SK-MEL-5 (cell line): ENCODE measurements at places on chromosomes 1 and 21.

GRCh38 chr1:32028746-32029145 is 15.1 kb downstream of the KHDRBS1 start:
- no peak for DNase-seq

GRCh38 chr21:34179204-34179935 is 106.0 kb downstream of the MRPS6 start:
- DNase-seq = no peak

GRCh38 chr21:31885146-31885545 is 12.3 kb downstream of the HUNK start:
- no peak for DNase-seq

DNA sequence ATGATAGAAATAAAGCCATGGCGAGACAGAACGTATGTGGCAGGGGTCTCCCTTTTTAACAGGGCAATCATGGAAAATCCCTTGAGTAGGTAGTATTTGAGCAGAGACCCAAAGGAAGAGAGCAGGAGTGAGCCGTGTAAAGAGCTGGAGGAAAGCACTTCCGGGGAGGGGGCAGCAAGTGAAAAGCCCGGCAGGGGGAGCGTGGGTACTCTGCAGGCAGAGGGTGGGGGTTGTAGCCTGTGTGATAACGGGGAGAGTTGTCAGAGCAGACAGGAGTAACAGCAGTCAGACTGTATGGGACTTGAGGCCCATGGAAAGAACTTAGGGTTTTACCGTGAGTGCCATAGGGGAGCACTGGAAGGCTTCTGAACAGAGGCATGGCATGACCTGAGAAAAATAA is 51.1 kb upstream of the LDLRAP1 start:
- DNase-seq = no peak

GRCh38 chr1:48680411-48681035 is 96.2 kb downstream of the BEND5 start:
- no peak for DNase-seq

GRCh38 chr21:31931644-31932469 is 59.0 kb downstream of the HUNK start:
- DNase-seq = no peak

DNA sequence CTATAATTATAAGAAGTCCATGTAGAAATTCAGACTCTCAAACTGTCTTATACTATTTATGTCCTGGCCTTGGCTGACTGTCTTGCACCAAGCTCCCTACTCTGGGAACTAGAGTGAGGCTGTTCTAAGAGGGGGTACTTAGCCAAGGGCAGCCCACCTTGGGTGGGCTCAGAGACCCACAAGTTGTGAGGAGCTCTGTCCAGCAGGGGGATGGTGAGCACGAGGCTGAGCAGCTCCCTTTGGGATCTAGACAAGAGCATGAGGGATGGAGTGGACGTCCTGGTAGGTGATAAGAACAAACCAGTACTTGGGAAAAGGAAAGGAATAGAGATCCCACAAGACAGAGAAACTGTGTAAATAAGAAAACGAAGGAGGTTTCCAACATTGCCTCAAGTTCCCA is 127.1 kb upstream of the SLC44A3 start:
- peak; percentile 6 for DNase-seq

DNA sequence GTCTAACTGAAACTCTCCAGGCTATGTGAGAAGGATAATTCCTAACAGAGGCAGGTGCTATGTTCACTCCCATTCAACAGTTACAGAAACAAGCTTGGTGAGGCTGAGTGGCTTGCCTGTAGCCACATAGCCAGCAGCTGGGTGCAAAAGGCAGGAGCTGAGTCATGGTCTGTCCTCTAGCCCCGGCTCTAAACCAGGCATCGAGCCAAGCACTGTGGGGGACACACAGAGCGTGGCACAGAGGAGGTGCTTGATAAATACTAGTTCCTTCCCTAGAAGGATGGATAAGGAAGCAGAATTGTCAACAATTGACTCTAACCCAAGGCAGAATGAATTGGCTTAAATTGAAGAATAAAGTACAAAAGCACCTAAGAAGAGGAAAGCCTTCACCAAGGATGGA is 10.4 kb upstream of the KCNA2 start:
- no peak for DNase-seq

GRCh38 chr1:18481921-18482701 is 1.4 kb downstream of the KLHDC7A start:
- DNase-seq = no peak

DNA sequence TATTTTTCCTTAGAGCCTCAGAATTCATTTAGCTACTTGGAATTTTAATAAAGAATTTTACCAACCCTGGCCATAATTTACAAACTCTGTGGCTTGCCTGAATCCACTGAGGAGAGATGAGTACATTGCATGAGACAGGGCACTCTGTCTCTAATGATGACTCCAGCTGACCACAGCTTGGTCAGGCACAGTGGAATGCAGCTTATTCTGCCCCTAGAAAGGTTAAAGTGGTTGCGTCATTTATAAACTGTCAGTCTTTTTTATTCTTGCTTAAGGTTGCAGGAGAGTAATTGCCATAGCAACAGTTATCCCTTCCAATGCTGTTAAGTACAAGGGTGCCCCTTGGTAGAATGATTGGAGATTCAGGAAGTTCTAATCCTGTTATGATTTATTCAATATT is 28.3 kb downstream of the PDE4B start:
- DNase-seq = peak; percentile 44

GRCh38 chr1:59098655-59099054 is 198.2 kb upstream of the FGGY start:
- DNase-seq = no peak

DNA sequence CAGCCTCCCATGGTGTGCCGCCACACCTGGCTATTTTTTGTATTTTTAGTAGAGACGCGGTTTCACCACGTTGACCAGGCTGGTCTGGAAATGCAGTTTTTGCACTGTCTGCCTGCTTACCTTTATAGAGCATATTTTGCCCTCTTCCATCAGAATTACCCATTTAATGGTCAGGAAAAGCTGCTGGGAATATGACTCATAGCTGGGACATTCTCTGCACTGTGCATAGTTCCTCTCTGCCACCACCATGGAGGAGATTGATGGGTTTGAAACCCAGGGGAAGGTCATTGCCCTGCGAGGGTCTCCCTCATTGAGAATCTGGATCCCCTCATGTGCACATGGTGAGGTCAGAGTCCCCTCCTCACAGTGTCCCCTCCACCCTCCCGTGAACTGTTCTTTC is 32.1 kb downstream of the MX1 start:
- DNase-seq = no peak

DNA sequence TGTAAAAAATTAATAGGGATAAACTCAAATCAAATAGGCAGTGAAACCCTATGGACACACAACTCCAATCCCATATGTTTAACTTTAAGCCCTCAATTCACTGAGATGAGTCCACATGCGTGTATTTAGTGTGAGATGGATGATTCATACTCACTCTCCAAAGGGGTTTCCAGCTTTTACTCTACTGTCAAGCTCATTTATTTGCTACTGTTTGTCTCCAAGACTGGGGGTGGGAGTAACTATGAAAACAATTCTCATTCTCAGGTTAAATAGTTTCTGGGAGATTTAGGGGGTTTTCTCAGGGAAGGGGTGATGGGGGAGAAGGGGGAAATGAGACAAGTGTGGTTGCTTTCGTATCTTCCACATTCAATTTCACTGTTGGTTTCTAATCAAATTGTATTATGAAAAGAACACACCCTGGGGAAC is 2.7 kb downstream of the RAB29 start:
- DNase-seq = no peak

DNA sequence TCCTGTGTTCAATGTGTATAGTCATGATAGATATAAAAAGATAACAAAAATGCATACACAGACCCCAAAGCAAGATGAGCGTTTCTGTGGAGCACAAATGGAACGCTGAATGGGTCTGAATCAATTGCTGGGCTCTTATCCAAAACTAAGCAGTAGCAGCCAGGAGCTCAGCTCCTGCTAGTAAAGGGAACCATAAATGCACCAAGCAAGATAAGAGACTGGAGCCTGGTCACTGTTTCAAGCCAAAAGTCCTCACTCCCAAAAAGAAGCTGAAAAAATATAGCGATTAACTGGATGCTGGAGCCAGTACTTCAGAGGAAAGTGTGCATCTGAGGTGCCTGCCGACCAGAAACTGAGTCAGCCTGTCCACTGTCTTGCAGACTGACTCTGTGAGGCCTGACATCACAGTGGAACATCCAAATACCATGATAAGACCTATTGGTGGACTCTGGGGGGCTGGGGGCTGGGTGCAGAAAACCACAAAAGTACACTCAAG is 68.9 kb downstream of the LRRC8C start:
- DNase-seq = no peak

DNA sequence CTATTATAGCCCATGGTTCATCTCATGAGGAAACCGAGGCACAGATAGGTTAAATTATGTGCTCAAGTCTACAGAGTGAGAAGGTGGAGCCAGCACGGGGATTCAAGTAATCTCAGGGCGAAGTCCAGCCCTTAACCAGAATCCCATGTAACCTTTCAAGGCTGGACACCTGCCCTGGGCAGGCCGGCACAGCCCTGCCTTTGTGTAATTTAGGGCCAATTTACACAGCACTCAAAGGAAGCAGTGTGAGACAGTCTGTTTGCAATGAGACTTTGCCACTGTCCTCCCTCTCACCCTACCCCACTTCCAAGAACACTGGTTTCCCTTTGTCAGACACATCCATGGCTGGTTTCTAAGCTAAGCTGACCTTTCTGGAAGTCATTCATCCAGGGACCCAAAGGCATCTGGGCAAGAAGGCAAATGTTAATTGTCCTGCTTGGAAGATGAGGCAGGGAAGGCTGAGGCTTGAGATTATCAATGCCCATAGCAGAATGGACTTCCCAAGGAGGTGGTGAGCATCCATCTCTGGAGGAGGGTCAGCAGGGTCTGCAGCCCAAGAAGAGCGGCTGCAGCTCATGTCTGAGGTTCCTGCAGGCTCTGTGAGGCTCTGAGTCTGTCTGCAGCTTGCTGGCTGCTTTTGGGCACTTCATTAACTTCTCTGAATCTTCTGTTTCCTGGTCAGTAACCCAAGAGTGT is 159.2 kb downstream of the TRABD2B start:
- DNase-seq = no peak

DNA sequence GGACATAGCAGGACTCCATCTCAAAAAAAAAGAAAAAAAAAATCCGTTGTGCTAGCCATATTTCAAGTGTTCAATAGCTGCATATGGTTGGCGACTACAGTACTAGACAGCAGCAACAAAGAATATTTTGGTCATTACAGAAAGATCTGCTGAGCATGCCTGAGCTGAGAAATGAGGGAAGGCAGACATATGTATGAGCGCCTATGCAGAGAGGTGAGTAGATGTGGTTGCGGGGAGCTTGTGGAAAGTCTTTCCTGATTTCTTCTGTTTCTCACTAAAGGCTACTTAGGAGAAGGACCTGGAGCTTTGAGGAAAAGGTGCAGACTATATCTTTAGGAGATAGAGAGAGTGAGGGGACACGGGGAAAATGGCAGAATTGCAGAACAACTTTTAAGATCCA is 21.0 kb upstream of the APP start:
- no peak for DNase-seq

DNA sequence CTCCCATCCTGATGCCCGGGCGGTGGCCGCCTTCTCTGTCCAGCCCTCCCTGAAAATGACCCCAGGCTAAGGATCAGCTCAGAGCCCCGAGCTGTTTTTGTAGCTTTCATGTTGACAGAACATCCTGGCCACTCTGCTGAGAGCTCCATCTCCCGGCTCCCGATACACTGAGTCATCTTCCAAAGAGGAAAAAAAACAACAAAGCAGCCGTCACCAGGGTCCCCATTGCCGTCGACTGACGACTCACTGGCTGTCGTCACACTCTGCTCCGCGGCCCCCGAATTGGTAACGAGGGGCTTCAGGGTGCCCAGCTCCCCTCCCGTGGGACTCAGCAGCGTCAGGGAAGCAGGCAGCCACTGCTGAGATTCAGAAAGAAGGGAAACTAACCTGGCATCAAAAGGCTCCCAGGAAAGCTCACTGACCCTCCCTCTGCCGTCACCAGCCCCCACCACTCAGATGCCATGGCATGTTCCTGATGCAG is 67.2 kb downstream of the CD46 start:
- DNase-seq = no peak

GRCh38 chr21:42533963-42534355 is 20.3 kb downstream of the SLC37A1 start:
- no peak for DNase-seq

DNA sequence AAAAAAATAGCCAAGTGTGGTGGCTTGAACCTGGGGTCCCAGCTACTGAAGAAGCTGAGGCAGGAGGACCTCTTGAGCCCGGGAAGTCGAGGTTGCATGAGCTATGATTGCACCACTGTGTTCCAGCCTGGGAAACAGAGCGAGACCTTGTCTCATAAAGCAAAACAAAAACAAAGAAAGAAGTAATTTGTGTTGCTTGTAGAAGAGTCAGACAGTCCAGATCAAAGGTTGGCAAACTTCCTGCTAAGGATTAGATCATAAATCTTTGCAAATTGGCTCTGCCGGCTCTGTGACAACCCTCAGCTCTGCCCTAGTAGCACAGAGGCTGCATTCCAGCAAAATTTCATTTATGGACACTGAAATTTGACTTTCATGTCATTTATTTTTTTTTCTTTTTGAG is 19.0 kb upstream of the MFN2 start:
- DNase-seq = peak; percentile 62

GRCh38 chr1:162185314-162186025 is 116.0 kb downstream of the NOS1AP start:
- DNase-seq = no peak

DNA sequence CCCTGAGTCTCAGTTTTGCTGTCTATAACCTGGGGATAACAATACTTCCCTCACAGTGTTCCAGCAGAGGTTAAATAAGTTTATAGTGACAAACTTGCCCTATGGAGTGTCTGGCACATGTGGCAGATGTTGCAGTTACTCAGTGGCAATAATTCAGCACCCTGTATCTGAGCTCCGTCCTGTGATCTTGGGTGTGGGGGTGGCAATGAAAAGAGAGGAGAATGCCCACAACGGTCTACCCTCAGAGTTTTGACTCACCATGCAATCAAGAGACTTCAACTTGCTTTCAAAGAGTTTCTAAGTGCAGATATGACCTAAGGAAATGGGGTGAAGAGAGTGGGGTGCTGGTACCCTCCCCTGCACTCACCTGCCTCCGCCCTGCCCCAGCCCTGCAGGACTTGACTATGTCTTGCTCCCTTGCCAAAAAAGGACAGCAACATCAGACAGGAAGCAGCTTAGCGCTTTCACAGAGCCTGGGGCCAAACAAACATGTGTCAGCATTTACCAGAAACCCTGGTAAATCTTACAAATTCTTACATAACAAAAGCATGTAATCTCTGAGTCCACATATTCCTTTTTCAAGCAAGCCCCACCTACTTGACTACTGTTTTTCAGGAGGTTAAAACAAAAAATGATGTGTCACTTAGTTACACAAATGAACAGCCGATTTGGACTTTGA is 185.1 kb upstream of the CAMK1G start:
- DNase-seq = no peak

DNA sequence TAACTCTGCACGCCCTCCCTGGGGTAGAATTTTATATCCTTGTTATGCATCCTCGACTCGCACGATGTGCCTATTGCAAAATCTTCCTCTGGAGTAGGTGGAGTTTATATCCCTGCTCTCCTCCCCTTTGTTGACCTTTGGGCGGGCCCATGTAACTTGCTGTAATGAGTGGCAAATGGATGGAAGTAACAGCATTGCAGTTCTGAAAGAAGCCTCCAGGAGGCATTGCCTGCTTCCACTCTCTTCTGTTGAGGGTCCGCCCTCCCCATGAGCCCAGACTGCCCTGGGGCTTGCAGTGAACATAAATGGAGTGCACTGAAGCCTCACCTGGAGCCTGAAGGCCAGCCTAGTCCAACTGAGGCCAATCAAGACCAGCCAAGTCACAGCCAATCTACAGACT is 62.2 kb upstream of the GRIK3 start:
- peak; percentile 69 for DNase-seq
